ENCODE measurements at places on chromosomes 3 and 15. TPM values are rescaled to one million over a fixed set of nuclear protein-coding genes. Genes with fewer than 3 reads are reported as not detected.

Gene HRH1
- under 0.01 TPM for total RNA-seq

Gene SNX33
- 15.3 TPM for total RNA-seq

Gene FANCD2OS
- not detected for total RNA-seq

Gene AKAP13
- total RNA-seq = 89.4 TPM

Gene TRIM42
- total RNA-seq = not detected

Gene FRG2C
- total RNA-seq = not detected

Gene GRK7
- not detected for total RNA-seq

Gene SLC51A
- not detected for total RNA-seq

Gene TMCO5A
- total RNA-seq = not detected

Gene MYL3
- total RNA-seq = not detected

Gene CFAP100
- not detected for total RNA-seq

Gene SPINK8
- total RNA-seq = not detected

Gene LRRC31
- not detected for total RNA-seq

Gene GOLGA6L9
- 0.69 TPM for total RNA-seq

Gene CSTA
- not detected for total RNA-seq

Gene BNC1
- 0.62 TPM for total RNA-seq

Gene SNTN
- not detected for total RNA-seq

Gene SCAANT1
- total RNA-seq = not detected

Gene STAB1
- total RNA-seq = under 0.01 TPM
